ENCODE measurements at places on chromosomes 7 and 10.

DNA sequence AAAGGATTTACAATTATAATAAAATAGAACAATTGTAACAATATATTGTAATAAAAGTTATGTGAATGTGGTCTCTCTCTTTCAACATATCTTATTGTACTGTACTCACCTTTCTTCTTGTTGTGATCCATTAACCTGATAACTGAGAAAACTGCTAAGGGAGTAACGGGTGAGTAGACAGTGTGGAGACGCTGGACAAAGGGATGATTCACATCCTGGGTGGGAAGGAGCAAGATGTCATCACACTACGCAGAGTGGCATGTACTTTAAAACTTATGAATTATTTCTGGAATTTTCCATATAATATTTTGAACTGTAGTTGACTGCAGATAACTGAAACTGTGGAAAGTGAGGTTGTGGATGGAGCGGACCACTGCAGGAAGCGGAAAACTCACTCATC lies 91.2 kb upstream of the PLPP4 start:
- no peak for DNase-seq

DNA sequence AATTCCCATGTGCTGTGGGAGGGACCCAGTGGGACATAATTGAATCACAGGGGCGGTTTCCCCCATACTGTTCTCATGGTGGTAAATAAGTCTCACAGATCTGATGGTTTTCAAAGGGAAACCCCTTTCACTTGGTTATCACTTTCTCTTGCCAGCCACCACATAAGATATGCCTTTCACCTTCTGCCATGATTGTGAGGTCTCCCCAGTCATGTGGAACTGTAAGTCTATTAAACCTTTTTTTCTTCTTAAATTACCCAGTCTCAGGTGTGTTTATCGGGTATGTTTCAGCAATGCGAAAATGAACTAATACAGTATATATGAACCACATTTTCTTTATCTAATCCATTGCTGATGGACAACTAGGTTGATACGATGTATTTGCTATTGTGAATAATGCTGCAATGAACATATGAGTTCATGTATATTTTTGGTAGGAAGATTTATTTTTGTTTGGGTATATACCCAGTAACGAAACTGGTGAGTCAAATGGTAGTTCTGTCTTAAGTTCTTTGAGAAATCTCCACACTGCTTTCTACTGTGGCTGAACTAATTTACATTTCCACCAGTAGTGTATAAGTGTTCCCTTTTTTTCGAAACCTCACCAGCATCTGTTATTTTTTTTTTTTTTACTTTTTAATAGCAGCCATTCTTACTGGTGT lies 70.0 kb upstream of the HGF start:
- DNase-seq: no peak

DNA sequence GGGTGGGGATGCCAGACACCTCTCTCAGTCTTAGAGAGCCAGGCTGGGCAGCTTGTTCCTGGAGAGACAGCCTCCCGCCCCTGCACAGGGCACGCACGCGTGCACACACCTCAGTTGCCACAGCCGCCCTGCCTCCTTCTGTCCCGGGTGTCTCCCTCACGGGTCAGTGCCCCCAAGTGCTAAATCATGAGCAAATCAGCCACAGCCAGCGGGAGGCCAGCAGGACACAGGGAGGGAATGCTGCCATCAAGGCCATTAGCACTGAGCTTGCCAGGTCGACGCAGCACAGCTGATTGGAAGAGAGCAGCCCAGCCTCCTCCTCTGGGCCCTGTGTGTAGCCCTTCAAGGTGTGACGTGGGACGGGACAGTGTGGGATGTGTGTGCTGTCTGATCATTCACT lies 130.4 kb downstream of the CDH23 start:
- no peak for DNase-seq

GRCh38 chr10:120459185-120459584 lies 2.2 kb downstream of the PLPP4 start:
- no peak for DNase-seq

DNA sequence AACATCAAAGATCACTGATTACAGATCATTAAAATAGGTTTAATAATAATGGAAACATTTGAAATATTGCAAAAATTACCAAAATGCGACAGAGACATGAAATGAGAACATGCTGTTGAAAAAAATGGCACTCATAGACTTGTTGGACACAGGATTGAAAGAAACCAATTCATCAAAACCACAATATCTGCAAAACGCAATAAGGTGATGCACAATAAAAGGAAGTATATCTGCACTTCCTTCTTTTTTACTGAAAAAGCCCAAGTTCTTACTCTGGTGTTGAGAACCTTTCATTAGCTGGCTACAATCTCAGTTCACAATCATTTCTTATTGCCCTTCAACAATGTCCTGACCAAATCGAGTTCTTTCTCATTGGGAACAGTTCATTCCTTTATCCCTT lies 28.7 kb downstream of the TMEM106B start:
- no peak for DNase-seq

- no peak for DNase-seq
Observed at GRCh38 chr10:84156768-84157167, 16.8 kb upstream of the GPR15LG start.

DNA sequence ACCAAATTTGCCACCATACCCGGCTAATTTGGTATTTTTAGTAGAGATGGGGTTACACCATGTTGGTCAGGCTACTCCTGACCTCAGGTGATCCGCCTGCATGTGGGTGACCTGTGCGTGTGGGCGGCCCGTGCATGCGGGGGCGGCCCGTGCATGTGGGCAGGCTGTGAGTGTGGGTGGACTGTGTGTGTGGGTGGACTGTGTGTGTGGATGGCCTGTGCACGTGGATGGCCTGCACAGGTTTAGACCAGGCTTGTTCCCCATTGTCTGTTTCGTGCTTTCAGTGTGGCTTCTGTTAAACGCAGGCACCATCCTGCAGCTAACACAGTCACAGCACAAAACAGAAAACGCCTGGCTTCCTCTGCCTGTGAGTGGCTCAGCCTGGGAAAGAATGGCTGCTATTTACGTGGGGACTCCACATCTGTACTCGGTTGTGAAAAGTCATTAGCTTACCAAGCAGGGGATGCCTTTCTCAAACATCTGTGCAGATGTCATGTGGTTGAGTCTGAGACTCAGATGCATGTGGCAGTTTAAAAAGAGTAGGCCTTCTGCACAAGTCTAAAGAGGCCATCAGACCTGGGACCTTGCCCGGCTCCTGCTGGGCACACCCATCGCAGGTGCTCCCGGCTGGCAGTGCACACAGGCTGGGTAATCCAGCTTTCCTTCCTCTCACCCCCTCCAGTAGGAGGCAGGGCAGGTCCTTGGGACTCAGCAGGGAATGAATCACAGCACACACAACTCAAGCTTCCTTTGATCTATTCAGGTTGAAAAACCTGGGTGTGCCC lies 91.6 kb downstream of the COBL start:
- DNase-seq: peak; percentile 26

DNA sequence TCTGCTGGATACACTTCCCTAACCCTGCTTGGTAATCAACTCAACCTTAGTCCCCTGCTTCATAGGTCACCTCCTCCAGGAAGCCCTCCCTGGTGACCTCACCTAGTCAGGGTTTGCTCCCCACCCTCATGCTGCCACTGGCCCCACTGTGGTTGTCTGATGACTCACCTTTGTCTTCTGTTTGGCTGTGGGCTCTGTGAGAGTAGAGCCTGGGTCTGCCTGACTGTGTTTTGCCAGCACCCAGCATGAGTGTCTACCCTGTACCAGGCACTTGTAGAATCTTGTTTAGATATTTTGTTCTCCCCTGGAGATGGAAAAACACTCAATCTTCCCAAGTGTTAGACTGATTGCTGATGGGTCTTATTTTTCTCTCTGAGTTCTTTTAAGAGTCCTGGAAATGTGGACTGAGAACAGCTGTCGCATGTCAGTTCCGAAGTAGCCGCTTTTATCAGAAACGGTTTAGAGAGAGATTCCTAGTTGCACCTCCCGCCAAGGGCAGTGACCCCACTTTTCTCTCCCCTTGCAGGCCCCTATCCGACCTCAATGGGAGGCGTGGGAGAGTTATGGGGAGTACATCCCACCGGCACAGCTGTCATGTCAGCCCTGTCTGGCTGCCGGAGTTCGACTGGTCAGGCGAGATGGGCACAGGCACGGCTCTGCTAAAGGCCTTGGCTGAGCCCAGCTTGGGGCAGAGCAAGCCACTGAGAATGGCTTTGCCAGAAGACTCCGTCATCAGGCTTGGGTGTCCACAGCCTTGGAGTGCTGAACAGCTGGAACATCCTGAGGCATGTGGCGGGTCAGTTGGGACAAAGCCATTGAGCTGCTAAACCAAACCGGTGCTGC lies 134.3 kb downstream of the GRK5 start:
- DNase-seq: no peak

DNA sequence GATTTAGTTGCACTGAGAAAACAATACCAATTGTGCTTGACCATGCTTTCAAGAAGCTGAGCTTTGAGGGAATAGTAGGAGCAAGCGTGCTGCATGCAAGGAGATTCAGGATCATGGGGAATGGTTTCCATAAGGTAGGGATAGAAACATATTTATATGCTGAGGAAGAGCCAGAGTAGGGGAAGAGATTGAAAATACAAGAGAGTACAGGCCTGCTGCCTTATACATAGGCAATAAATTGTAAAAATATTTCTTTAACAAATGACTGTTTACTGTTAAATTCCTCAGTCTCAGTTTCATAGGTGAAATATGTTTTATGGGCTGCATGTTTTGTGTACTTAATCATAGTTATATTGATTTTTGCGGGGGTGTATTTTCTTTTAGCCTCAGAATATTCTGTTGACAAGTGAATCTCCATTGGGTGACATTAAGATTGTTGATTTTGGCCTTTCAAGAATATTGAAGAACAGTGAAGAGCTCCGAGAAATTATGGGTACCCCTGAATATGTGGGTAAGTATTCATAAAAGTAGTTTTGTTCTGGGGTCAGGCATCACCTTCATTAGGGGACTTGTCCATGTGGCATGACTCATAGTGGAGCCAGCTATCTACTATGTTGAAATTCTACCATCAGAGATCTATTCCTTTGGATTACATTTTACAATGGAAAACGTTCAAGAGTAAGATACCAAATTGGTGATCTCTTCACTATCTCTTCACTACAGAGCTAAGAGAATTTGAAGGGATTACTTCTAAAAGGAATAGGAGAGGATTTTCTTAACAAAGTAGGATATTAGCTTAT lies 36.5 kb downstream of the STK17A start:
- no peak for DNase-seq

DNA sequence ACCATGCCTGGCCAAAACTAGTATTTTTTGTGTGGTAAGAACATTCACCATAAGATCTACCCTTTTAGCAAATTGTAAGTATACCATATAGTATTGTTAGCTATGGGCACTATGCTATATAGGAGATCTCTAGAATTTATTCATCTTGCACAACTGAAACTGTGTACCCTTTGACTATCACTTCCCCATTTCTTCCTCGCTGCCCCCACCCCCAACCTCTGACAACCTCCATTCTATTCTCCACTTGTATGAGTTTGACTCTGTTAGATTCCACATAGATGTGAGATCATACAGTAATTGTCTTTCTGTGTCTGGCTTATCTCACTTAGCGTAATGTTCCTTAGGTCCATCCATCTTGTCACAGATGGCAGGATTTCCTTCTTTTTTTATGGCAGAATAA lies 3.6 kb downstream of the CASP7 start:
- no peak for DNase-seq

GRCh38 chr7:44565795-44566559 lies 7.7 kb downstream of the DDX56 start:
- DNase-seq: no peak

Data from HEK293T (cell line).